Activated CD4-positive, alpha-beta T cell treated with anti-CD3 and anti-CD28 coated beads for 36 hours (primary cell): ENCODE measurements at places on chromosomes 3 and 15. TPM values are rescaled to one million over a fixed set of nuclear protein-coding genes. Genes with fewer than 3 reads are reported as not detected.

- peak; percentile 55 for DNase-seq
Observed at GRCh38 chr3:9862391-9863057, 17.5 kb downstream of the CIDEC start.

DNA sequence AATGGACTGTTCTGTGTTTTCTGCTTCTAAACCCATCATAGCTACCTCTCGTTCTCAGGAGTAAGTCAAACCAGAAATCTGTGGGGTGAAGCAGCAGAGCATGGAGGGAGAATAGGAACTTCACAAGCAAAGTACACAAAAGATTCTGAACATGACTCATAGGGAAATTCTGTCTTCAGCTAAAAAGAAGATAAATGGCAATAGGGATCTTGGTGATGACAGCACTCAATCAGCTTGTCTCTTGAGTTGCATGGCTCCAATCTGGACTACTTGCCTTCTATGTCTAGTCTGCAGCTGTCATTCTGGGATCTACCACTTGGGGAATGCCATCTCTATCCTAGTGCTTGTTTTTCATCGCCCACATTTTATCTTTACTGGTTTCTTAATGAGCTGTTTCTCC, 13.5 kb upstream of the GRAMD1C start:
- no peak for DNase-seq

DNA sequence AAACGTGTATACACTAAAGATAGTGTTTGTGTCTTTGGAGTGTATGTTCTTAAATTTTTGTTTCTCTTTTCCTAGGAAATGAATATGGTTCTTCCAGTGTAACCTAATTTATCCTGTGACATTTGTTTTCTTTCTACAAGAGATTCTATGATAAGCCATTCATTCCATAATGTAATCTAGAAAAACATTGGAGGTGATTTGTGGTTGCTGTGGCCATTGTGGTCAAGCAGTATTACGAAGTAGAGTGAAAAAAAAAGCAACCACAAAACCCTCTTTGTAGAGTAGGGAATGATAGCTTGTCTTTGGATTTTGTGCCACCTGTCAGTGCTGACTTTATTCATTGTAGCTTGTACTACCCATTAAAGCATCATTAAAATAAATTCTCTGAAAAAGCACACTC, 1209.6 kb downstream of the ZPLD1 start:
- DNase-seq, result no peak

- DNase-seq, result peak; percentile 80
Observed at GRCh38 chr3:42190701-42191442, 75.1 kb downstream of the CCK start.

DNA sequence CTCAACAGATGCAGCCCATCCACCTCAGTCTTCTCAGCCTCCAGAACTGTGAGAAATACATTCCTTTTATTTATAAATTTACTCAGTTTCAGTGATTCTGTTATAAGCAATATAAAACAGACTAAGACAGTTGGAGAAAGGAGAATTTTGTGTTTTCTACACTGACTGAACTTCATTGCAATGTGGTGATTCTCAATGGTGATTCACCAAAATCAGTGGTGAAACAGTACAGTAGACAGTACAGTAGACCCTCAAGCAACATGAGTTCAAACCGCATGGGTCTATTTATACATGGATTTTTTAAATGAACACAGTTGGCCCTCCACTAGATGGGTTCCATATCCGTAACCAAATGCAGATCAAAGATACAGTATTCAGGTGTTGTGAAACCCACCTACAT, 403.1 kb upstream of the TGFBR2 start:
- no peak for DNase-seq

DNA sequence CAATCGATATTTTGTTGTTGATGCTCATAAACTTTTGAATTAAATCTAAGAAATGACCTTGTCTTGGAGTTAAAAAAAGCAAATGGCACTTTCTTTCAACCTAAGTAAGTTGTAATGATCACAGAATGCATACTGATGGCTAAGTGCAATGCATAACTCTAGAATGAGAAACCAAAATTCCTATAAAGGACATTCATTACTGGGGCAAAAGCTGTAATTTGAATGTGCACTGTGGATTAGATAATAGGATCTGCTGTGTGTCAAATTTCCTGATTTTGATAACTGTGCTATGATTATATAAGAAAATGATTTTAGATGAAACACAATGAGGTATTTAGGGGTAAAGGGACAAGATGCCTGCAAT, 14.3 kb downstream of the SIAH2 start:
- DNase-seq, result no peak

GRCh38 chr3:52291508-52292181, 4.0 kb downstream of the GLYCTK start:
- DNase-seq, result peak; percentile 66

- no peak for DNase-seq
Observed at GRCh38 chr15:38532728-38533127, 31.9 kb downstream of the RASGRP1 start.

- no peak for DNase-seq
Observed at GRCh38 chr15:31485431-31485830, 158.8 kb downstream of the KLF13 start.

DNA sequence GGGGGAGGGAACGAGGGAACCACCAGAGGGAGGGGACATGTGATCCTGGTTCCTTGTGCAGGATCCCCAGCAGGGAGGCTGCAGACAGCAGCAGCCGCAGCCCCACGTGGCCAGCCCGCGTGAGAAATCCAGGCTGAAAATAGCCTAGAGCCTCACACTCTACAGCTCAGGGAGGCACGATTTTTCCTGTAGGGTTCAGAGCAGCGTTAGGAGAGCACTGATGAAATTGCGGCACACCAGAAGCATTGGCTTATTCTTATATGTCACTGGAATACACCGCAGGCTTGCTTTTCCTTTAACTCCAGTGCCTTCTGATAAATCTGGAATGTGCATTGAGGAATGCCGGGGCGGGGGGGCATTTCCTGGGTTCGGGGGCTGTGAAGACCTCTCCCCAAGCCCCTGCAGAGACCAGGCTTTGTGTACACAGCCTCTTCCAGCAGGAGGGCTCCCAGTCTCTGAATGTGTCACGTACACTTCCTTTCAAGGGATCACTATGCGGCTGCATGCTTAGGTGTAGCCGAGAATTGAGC, 193.0 kb downstream of the ATP10A start:
- DNase-seq, result no peak

- no peak for DNase-seq
Observed at GRCh38 chr3:89212619-89213018, 105.2 kb downstream of the EPHA3 start.

DNA sequence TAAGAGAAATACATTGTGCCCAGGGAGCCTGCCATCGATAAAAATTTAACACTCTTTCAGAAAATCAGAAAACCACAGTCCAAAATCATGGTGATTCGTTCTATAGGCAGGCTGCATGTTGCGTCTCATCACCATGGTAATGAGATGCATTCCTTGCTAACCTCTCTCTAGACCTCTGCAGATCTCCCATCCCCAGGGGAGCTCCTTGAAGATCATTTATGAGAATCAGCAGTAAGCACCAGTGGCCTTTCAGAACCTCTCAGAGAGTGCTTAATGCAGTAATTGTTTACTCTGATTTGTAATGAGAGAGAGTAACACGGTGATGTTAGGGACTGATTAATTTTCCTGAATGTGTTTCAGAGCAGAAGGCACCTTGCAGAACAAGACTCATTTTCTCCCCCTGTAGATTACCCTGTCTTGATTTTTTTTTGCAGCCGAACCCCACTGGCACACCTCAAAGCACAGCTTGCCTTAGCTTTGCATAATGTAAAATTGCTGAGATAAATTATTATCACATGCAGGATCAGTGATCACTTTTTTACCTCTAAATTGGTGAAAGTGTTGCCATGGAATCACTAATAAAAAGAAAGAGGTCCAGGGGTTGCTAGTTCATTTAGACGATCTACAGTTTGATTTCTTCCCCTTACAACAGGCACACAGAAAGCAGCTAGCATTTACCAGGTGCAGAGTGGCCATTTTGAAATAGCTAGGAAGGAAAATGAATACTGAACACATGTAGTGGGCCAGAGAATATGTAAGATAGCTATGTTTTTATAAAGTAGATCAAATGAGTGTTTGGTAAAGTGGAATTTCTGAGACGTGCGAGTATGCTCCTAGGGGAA, 98.9 kb upstream of the CHL1 start:
- DNase-seq, result no peak

DNA sequence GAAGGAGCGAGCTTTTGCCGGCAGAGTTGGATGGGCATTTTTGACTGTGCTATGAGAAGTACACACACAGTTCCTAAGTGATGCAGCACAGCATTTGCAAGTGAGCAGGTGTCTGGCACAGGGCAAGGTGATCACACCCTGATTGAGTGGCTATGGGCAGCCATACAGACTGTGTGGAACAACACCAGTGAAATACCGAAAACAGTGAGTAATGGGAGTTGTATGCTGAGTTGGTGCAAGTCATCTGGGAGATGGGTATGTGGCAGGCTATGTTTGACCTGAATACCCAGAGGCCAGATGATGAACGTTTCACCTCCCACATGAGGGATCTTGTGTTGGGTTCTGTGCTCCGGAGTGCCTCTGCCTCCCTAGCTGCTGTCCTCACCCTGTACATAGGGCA, 53.5 kb upstream of the TIPARP start:
- no peak for DNase-seq

DNA sequence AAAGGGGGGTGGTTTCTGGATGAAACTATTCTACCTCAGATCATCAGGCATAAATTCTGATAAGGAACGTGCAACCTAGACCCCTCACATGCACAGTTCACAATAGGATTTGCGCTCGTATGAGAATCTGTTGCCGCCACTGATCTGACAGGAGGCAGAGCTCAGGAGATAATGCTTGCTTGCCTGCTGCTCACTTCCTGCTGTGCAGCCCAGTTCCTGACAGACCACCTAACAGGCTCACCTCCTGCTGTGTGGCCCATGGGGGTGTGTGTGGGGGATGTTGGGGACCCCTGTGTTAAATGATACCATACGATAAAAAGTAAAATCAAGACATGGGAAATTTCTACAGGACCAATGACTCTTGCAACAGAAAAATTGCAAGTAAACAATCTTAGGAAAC, 24.0 kb downstream of the CP start:
- no peak for DNase-seq

DNA sequence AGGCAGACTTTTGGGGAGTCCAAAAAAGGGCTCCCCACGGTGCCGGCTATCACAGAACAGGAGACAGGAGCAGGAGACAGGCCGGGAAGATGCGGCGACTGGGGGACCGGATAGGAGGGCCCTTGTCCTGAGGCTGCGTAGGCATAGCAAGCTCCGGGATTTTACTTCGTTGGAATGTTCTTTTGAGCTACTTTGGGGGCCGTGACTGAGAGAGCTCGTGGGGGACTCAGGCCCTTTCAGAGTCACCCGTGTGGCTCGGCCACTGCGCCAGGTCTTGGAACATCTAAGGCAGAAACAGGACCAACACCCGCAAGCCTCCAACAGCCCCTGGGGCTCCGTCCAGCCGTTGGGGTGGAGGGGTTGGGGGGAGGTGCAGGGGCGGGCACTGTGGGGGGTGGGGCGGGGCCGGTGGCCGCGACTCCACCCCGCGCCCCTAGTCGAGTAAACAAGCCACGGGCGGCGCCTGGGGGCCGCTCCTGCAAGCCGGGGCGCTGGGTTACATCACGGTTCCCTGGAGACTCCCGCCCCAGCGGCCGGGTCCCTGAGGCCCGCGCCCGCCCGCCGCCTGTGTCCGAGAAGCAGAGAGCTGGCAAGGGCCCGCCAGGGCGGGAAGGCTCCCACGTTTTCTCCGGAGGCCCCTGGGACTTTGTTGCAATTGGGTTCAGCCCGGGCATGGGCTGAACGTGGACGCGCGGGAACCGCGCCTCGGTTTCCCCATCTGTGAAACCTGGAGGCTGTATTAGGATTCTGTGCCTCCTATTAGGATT, 23.3 kb upstream of the C15orf39 start:
- peak; percentile 25 for DNase-seq

GRCh38 chr3:177201700-177202397, 4.6 kb upstream of the TBL1XR1 start:
- peak; percentile 77 for DNase-seq

GRCh38 chr3:135887220-135887619, 78.3 kb upstream of the PPP2R3A start:
- DNase-seq, result no peak

DNA sequence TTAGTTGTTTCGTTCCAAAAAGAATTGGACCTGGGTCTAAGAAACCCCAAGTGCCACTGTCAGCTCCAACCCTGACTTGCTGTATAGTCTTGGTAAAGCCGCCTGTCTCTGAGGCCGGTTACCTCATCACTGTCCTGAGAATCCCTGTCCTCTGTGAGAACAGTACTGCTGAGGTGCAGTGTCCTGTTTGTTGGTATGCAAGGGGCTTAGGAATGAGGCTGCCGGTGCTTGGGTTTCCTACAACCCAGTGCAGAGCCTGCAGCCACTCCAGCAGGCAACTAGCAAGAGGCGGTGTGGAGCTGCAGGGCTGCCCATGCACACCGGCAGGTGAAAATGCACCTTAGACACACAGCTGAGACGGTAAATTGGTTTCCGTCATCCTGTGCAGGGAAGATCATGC, 52.0 kb upstream of the ATG7 start:
- no peak for DNase-seq

DNA sequence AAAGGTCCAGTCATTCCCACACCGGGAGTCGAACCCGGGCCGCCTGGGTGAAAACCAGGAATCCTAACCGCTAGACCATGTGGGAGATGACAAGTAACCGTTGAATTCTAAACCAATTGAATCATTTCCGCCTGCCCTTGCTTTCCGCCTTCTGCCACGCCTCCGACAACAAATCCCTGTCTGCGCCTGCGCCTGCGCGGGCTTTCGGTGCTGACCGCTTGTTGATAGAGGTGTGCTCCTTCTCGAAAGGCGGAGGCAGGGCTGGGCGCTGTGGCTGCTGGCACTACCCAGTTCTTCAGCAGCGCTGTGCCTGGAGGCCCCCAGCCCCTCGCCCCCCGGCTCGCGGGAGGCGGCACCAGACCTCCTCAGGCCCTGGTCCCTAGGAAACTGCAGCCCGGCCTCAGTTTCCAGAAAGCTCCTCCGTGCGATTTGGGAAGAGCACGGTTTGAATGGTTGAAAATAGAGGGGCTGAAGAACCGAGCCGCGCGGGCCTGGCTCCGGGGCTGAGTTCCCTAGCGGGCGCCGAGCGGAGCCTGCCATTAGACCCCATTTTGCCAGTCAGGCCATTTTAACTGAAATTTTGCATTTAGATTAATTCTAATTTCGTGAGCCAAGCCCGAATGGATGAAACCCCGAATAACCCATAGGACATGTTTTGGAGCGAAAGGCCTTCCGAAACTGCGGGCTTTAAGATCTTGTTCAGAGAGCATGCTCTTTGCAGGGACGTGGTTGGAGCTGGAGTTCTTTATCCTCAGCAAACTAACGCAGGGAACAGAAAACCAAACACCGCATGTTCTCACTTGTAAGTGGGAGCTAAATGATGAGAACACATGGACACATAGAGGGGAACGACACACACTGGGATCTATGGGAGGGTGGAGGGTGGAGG, 219.3 kb upstream of the ATP10A start:
- peak; percentile 97 for DNase-seq

- peak; percentile 57 for DNase-seq
Observed at GRCh38 chr3:108091498-108092250, 843 bp upstream of the CD47 start.

GRCh38 chr15:91101608-91101920, 1.5 kb downstream of the SV2B start:
- no peak for DNase-seq

GRCh38 chr3:110684466-110684865, 387.1 kb upstream of the NECTIN3 start:
- DNase-seq, result no peak

GRCh38 chr15:56760186-56760585, 26.9 kb upstream of the ZNF280D start:
- DNase-seq, result no peak

Gene LYZL4
- not detected for total RNA-seq

Gene IQCH
- total RNA-seq, result 2.1 TPM

Gene TEX264
- 37.4 TPM for total RNA-seq

Gene AAGAB
- total RNA-seq, result 43.9 TPM

Gene SV2B
- 0.05 TPM for total RNA-seq

Gene IFT122
- total RNA-seq, result 22.6 TPM

Gene TKT
- total RNA-seq, result 418 TPM

Gene SI
- total RNA-seq, result not detected

Gene SPINT1
- total RNA-seq, result 8.5 TPM
